ENCODE measurements at places on chromosomes 7 and 10. TPM values are rescaled to one million over a fixed set of nuclear protein-coding genes. Genes with fewer than 3 reads are reported as not detected.

- no peak for DNase-seq
These were observed 90.8 kb upstream of the EEPD1 start for GRCh38 chr7:36062154-36062815.

INMT gene
- total RNA-seq: 148 TPM

DNA sequence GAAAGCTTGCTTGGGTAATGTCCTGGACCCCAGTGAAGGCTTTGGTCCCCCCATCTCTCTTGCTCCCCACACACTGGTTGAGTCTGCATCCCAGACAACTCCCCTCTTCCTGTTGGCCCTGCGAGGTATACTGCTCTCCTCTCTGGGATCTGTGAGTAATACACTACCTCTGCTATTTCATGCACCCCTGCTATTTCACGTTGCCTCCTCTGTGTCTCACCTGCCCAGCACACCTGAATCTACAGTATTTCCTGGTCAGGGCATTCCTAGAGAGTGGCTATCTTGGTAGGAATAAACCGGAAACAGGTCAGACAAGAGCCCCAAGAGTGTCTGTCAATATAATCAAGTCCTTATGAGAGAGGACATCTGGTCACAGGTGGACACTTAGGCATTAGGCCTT, 114.3 kb upstream of the ODAD2 start:
- no peak for DNase-seq

OPN1SW gene
- not detected for total RNA-seq

DNA sequence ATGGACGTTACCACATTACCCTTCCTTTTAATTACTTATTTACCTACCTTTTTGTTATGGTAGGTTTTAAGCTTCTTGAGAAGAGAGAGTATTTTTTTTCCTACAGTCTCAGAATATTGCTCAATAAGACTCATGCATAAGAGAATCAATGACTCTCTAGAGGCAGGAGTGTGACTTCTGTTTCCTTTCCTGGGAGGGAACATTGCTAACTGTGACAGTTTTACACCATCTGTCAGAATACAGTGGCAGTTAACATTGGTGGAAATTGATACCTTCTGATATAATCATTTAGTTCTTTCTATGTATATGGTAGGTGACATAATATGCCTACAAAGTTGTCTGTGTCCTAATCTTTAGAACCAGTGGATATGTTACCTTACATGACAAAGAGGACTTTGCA, 348.7 kb upstream of the POT1 start:
- DNase-seq: no peak

GRCh38 chr7:55026086-55026790, 7.4 kb downstream of the EGFR start:
- no peak for DNase-seq

PDZD7 gene
- 0.94 TPM for total RNA-seq

DNA sequence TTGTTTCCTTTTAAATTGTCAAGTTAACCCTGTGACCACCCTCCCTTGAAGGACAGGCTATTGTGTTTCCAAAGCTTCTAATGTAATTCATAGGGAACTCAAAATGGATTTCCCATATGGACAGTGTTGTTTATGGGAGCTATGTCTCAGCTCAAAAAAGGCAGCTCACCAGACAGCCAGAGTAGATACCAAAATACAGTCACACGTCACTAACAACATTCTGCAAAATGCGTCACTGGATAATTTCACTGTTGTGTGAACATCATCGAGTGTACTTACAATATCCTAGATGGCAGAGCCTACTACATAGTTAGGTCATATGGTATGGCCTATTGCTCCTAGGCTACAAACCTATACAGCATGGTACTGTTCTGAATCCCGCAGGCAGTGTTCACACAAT, 97.4 kb downstream of the AVL9 start:
- DNase-seq: no peak

GRCh38 chr10:85901599-85901998, 465.0 kb downstream of the GRID1 start:
- no peak for DNase-seq

ACTL6B gene
- not detected for total RNA-seq

C7orf57 gene
- total RNA-seq: not detected

CDC14C gene
- not detected for total RNA-seq

- DNase-seq: peak; percentile 68
These were observed 1.1 kb downstream of the MEPCE start for GRCh38 chr7:100430493-100431285.
